ENCODE measurements at places on chromosomes 5 and 9.

DNA sequence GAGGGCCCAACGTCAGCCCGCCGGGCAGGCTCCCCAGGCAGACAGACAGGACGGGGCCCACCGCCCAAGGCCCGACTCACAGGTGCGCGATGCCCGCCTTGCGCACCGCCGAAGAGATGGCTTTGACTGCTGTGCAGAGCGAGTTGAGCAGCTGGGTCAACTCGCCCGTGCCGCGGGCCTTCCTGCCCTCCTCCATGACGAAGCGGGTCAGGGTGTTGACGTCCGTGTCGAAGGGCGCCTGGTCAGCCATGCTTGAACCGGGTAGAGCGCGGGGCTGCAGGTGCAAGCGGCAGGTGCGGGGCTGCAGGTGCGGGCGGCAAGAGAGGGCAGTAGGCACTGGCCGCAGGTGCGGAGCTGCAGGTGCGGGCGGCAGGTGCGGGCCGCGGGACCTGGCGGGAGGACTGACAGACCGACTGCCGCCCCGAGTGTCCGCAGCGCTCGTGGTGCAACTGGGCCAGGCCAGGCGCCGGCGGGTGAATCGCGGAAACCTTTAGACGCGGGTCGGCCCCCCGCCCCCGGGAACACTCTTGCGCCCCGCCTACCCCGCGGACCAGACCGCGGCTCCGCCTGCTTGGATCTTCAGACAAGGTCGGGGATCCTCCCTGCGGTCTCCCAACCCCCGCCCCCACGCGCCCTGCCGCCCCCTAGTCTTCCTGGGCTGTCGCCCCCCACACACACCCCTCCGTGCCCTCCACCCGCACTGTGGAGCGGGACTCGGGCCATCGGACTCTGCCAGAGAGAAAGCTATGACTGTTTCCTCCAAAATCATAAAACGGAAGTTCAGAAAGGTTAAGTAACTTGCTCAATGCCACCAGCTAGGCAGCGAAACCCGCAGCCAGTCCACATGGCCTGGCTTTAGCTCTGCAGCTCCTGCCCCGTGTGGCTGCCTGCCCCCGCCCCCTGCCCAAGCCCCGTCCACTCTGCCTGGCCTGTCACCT, at the start of gene FBP1:
TSS of gene FBP1 (minus strand) at position 458 of the 938 bp plus-strand sequence. CDS start at position 250, 208 bp downstream.
- peak; percentile 74 for DNase-seq
- peak within 1 kb of the TSS; percentile 55 for H3K4me3 ChIP-seq
- no peak within 1 kb of the TSS for H3K27ac ChIP-seq
- peaks cover 12% of the 10 kb centered on the region for H3K4me1 ChIP-seq

- H3K27ac ChIP-seq, result no peak overlapping the region
- no peak overlapping the region for H3K4me3 ChIP-seq
Measured at GRCh38 chr9:137478962-137479861, 20.1 kb upstream of the NSMF start.

DNA sequence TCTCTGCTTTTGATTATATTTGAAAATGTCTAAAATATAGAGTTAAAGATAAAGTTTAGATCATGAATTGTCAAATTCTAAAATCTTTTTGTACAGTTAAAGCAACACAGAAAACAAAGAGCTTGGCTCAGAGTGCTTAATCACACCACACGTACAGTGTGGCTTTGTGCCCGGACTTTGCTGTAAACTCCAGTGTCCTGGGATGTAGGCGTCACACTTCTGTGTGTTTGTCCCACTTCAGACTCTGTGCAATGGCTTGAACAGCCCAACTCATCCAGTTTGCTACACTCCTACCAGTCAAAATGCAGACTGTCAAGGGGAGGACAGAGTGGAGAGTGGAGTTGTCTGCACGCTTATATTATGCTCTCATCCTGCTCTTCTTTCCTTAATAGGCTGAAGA, 45.3 kb downstream of the SMARCA2 start:
- DNase-seq, result no peak
- H3K27me3 ChIP-seq, result no peaks in the 10 kb centered on the region
- H3K4me3 ChIP-seq, result no peak overlapping the region

- no peaks in the 10 kb centered on the region for H3K27me3 ChIP-seq
- H3K36me3 ChIP-seq, result no peaks in the 10 kb centered on the region
Measured at GRCh38 chr9:12703996-12704395, 10.8 kb downstream of the TYRP1 start.

DNA sequence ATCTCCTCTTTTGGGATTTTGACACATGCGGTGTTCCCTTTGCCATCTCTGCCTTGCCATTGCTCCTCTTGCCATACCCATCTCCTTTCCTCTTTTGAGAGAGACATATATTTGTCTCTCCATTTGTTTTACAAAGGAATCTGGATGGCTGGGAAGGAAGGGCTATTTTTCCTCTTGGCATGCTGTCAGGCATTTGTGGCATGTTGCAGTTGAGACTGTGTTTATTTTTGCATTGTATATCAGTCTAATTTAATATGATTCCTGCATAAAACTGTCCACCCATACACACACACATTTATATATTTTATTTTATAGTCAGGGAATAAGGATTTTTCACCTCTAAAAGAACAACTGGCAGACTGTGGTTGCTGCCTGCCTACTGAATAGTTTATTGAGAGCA, 1105.8 kb upstream of the SEMA6A start:
- H3K4me1 ChIP-seq, result no peaks in the 10 kb centered on the region
- DNase-seq, result no peak
- no peak overlapping the region for H3K27ac ChIP-seq
- H3K4me3 ChIP-seq, result no peak overlapping the region

DNA sequence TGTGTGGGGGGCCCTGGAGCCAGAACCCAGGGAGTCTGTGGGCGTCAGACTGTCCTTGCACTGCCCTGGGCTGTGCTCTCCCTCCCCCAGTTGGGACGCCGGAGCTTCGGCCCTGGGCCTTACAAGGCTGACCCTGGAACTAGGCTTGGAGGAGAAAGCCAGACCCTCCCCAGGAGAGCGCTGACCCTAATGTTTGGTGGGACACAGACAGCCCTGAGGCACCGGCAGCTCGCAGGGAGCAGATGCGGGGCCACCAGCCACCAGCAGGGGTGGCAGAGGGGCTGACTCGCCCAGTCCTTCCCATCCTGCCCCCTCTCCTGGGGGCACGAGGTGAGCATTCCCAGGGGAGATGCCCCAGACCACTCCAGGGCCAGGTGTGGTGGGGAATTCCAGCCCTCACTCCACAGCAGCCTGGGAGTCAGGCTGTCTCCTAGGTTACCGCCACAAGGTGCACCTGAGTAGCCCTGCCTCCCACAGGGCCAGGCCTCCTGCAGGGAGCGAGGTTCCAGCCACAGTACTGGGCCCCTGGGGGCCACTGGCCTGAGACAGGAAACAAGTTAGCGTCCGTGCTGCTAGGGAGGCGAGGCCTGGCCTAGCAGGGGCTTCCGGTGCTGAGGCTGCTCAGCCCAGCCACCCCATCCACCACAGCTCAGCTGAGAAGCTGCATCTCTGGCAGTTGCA, 134.6 kb downstream of the OLFM1 start:
- H3K4me1 ChIP-seq, result peaks cover 13% of the 10 kb centered on the region
- no peak for DNase-seq
- H3K4me3 ChIP-seq, result no peak overlapping the region

DNA sequence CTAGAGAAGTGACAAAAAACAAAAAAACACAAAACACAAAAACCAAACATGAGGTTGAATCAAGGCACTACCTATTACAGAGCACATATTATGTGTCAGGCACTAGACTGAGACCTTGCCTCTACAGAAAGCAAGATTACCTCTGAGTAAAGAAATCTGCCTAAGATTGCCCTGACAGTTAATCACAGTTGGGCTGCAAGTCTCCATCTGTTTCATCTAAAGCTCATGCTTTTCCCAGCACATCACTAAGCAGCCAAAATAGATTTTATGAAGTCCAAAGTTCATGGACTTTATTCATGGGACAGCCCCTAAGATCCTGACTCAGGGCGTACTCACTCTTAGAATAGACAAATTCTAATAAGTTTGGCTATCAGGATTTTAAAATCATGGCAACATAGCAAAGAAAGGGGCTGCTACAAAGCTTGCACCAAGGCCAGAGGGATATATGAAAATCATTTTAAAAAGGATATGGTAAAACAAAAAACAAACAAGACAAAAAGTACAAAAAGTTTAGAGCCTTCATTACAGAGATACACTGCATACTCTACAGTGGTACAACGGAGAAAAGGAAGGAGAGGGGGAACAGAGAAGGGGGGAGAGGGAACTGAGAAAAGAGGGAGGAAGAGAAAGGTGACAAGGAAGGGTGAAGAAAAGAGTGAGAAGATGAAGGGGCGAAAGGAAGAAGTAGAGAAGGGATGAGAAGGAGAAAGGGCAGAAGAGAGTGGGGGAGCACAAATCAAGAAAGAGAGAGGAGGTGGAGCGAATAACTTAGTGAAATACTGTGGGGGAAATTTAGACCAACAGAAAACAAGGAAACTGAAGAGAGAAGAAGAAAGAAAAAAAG, 58.2 kb downstream of the RICTOR start:
- no peaks in the 10 kb centered on the region for H3K4me1 ChIP-seq
- no peak for DNase-seq
- no peaks in the 10 kb centered on the region for H3K27me3 ChIP-seq
- H3K36me3 ChIP-seq, result peaks cover 29% of the 10 kb centered on the region
- no peak overlapping the region for H3K27ac ChIP-seq
- H3K4me3 ChIP-seq, result no peak overlapping the region

DNA sequence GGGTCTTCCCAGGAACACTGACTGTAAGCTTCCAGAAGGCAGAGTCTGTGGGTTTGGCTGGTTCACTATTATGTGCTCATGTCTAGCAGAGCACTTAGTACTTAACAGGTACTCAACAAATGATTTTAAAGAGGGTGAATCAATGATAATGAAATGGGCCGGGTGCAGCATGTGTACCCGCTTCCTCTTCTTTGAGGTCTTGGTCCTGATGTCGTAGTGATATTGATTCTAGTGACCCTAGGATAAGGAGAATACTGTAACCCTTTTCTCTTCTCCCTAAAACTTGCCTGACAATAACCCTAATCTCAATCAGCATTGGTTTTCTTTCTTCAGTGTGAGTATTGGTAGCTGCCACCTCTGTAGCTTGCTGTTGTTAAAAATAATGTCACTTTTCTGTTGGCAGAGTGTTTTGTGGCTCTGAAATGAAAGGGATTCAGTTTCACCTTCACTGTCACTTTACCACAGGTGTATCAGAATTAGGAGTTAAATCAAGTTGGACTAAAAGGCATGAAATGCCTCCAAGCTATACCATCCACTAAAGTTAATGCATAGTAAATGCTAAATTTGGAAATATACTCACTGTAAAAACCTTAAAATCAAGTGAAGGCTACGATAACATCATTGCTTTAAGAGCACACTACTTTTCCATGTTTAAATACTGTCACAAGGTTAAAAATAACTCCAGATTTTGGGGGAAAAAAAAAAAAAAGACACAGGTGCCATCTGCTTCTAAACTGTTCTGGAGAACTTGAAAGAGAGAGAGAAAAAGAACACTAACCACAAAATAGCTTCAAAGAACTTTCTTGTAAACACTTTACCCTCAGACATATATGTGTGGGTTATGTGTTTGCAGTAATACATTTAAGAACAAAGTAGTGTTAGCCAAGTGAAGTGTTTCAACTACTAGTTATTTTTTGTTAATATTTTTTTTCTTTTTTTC, 6.0 kb downstream of the CAMK4 start:
- no peaks in the 10 kb centered on the region for H3K36me3 ChIP-seq
- H3K4me3 ChIP-seq, result no peak overlapping the region
- DNase-seq, result no peak
- no peak overlapping the region for H3K27ac ChIP-seq
- no peaks in the 10 kb centered on the region for H3K27me3 ChIP-seq
- H3K4me1 ChIP-seq, result no peaks in the 10 kb centered on the region

DNA sequence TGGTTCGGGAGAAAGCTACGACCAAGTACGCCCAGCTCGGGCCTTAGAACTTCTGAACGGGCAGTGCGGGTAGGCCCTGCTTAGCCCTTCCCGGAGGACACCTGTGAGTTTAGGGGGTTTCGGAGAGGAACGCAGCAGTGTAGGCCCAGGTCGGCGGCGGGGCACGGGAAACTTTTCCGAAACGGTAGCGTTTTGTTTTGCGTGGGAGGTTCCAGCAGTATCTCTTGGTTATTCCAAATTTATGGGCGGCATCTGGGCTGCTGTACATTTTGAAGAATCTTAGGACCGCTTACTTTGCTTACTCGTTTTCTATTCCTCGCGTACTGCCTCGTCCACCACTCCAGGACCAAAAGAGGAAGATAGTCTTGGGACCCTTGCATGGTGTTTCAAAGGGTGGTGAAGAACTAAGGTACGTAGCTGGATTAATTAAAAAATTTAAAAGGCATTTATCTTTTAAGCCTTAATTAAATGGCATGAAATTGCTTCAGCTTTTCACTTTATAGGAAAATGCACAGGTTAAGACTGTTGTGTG, 492 bp downstream of the TENT2 start:
- H3K36me3 ChIP-seq, result peaks cover 11% of the 10 kb centered on the region
- peak overlapping the region; percentile 57 for H3K27ac ChIP-seq
- no peaks in the 10 kb centered on the region for H3K27me3 ChIP-seq
- no peaks in the 10 kb centered on the region for H3K4me1 ChIP-seq

DNA sequence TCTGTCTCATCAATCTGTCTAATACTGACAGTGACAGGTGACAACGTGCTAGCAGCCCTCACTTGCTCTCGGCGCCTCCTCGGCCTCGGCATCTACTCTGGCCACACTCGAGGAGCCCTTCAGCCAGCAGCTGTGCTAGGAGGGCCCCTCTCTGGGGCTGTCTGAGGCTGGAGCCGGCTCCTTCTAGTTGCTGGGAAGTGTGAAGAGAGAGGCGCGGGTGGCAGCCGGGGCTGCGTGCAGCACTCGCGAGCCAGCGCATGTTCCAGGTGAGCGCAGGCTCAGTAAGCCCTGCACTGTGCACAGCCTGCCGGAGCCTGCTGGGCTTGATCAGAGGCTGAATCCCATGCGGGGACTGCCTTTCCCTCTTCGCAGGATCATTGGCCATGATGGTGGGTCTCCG, 330.7 kb downstream of the CDH10 start:
- H3K36me3 ChIP-seq, result no peaks in the 10 kb centered on the region
- H3K4me3 ChIP-seq, result no peak overlapping the region
- no peaks in the 10 kb centered on the region for H3K4me1 ChIP-seq
- no peaks in the 10 kb centered on the region for H3K27me3 ChIP-seq
- no peak overlapping the region for H3K27ac ChIP-seq

- H3K4me1 ChIP-seq, result peaks cover 5% of the 10 kb centered on the region
- DNase-seq, result peak; percentile 29
- H3K27me3 ChIP-seq, result peaks cover 35% of the 10 kb centered on the region
- H3K36me3 ChIP-seq, result no peaks in the 10 kb centered on the region
- H3K4me3 ChIP-seq, result no peak overlapping the region
- H3K27ac ChIP-seq, result no peak overlapping the region
Measured at GRCh38 chr9:97504381-97505216, 3.1 kb downstream of the TMOD1 start.

DNA sequence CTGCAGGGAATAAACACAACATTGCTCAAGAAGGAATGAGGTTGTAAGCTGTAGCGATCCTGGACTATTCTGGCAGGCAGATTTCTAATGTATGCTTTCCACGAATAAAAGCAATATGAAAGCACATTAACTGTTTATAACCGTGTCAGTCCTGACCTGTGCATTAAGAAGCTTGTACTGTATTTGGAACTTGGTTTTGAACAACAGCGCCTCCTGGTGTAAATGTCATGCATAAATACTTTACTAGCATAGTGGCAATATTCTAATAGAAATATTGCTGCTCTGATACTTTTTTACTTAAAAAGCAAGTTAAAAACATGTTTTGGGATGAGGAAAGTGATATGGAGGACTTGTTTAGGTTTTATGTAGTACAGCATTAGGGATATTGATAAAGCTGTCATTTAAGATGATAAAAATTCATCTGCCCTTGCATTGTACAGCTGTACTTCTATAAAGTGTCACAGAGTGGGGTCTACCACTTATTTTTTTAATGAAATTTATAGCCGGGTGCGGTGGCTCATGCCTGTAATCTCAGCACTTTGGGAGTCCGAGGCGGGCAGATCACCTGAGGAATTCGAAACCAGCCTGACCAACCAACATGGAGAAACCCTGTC, 70.7 kb upstream of the GNE start:
- no peaks in the 10 kb centered on the region for H3K4me1 ChIP-seq
- H3K4me3 ChIP-seq, result no peak overlapping the region
- peaks cover 3% of the 10 kb centered on the region for H3K36me3 ChIP-seq
- H3K27me3 ChIP-seq, result no peaks in the 10 kb centered on the region
- no peak overlapping the region for H3K27ac ChIP-seq
- no peak for DNase-seq

All from H1 (cell line).